ENCODE measurements at places on chromosomes 16 and 17. TPM values are rescaled to one million over a fixed set of nuclear protein-coding genes. Genes with fewer than 3 reads are reported as not detected.

DNA sequence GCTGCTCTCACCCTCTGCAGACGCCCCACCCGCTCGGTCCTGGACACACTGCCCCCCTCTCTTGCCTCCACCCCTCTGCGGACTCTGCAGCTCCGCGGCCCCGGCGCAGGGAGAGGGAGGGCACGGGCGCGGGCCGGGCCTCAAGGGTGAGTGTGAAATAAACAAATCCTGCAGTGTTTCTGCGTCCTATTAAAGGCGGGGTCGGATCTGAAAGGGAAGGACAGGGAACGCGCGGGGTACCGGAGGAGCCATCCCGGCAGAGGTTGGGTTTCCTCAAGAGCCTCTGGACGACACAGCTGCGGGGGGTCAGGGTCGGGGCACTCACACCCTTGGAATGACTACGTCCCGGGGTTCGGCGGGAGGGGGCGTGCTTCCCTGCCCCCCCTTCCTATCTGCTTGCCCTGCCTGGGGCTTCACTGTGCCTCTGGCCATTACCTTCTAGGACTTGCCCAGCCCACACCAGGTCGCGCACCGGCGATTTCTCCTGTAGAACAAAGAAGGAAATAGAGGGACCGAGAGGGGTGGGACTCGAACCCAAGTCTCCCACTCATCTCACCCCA is 466 bp upstream of the HSF4 start:
- no peak for DNase-seq

- DNase-seq: no peak
Measured at GRCh38 chr17:48068491-48068961, 20.4 kb downstream of the NFE2L1 start.

DNA sequence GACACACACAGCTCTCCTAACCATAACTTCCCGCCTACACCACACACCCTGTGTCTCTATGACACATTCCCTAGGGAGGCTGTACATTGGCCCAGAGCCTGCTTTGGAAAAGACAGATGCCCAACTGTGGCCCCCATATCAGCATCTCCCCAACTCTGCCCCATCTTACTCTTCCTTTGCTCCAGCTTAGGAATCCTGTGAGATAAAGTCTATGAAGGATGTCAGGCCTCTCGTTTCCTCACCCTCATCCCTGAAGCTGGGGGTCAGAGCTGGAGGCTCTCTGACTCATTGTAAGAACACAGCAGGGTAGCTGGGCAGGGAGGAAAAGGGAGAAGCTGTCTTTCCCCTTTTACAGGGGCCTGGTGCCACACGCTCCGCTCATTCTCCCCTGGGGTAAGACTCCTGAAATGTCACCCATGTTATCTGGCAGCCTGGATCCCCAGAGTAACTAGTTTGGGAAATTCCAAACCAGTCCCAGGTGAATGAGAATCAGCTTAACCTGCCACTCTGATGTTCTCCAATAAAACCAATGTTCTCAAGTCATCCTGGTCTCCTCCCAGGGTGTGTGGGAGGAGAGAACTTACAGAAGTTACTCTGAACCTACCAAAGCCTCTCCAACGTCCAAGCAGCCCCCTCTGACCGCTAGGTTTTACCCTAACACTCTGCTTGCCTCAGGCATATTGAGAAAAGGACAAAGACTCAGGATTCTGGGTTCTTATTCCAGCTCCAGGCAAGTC is 2.8 kb downstream of the RAPGEFL1 start:
- DNase-seq: no peak

GRCh38 chr16:51154271-51155171 is 3.5 kb upstream of the SALL1 start:
- no peak for DNase-seq

DNA sequence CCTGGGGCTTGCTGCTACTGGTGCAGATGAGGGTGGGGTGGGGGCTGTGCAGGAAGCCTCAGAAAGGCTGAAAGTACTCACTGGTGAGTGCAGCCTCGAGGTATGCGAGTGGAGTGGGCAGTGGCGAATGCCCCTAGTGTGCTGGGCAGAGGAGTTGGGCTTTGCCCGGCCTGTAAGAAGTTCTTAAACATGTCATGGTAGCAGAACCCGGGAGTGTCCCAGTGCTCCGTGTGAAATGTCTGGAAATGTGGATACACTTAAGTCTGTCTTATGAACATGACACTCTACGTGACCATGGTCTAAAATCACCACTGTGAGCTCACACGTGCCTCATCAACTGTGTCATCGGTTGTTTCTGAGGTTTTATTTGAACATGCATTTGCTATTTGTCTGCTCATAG is 1.7 kb downstream of the SMTNL2 start:
- no peak for DNase-seq

DNA sequence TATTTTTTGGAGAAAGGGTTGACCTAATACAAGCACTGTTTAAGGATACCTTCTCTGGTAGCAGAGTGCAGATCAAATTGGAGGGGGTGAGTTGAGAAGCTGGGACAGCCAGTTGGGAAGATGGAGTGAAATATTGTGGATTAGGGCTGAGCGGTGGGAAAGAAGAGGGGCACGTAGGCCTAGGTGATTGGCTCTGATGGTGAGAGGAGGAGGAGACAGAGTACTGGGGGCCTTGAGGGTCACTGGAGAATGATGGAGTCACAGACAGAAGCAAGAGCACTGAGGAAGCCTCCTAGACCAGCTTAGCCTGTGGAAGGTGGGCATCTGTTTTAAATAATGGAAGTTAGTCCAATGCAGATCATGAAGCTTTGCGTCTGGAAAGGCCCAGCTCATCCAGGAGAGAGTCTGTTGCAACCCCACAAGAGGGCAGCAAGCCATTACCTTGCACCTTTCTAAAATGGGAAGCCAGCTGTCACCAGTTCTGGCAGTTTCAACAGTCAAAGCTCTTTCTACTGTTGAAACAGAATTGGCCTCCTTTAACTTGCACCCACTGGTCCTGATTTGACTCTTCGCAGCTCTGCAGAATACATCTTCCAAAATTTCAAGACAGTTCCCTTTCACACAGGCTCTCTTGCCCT is 11.8 kb downstream of the SLC9A5 start:
- no peak for DNase-seq

GRCh38 chr17:27349540-27350021 is 55.7 kb downstream of the WSB1 start:
- no peak for DNase-seq

- DNase-seq: no peak
Measured at GRCh38 chr16:53457670-53458069, 23.4 kb downstream of the RBL2 start.

DNA sequence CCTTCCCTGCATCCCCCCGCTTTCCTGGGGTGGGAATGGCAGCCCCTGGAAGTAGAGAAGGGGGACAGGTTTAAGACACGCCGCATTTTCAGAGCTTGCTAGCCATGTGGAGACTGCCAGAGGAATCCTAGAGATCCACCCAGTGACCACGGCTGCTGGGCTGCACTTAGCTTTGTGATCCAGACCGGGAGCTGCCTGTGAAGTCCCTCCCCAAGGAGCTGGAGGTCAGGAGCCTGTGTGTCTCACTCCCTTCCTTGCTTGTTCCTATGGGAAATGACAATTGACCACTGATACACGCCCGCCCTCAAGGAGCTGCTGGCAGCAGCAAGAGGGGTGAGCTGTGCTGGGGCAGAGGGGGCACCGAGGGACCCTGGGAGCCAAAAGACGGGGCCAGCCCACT is 73.7 kb downstream of the SREBF1 start:
- DNase-seq: no peak

DNA sequence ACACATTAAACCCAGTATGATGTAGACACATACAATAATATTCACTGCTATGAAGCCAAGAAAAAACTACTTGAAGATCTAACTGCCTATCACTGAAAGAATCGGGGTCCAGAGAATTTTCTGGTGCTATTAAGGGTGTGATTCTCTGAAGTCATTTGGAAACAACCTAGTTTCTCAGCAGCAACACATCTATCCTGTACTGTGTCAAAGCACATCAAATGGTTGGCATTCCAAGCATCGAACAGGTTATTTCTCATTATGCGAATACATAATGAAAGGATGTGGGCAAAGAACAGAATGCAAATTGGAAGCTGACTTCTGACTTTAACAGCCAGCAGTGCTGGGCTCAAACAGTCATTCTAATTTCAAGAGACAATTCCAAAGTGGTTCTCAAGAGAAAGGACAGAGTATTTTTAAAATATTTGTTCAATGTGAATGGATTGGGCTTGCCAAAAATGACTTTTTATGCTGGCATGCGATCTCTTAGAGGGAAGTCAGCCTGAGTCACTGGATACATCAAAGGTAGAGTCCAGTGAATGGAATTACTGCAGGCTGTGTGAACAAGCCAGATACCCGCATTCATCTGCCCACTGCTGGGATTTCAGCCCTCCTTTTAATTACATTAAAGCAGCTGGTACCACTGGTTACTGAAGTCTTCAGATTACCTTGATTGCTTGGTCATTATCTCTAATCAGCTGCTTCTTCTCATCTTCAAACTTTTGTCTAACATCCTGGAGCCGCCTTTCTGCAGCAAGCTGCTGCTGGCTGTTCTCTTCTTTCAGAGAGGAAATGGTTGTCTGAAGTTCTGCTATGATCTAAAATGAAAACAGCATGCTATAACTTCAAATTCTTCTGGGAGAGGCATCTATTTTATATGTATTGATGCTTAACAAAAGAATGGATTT is 181.2 kb upstream of the AXIN2 start:
- no peak for DNase-seq

DNA sequence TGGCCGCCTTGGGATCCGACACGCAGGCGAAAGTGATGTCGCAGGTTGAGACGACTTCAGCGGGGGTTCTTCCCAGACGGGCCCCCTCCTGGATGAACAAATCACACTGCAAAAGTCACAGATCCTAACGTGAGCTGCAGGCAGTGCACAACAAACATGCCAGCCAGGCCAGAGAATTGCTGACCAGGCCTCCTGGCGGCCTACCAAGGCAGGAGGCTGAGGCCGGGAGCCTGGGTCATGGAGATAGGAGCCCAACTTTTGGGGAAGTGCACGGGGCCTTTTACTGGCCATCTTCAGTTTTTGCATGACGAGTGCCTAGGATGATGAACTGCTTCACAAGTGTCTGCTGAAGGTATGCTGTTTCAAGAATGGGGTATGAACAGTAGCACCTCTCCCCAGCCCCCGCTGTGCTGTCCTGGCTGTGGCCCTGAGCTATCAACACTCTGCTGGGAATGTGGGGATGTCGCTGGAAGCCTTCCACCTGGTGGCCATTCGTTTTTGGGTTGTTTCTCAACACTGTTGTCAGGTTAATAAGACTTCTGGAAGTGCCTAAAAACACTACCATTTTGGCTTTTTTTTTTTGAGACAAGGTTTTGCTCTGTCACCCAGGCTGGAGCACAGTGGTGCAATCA is 12.2 kb upstream of the ROGDI start:
- no peak for DNase-seq

GRCh38 chr17:47199627-47200324 is 9.4 kb upstream of the MYL4 start:
- DNase-seq: no peak

DNA sequence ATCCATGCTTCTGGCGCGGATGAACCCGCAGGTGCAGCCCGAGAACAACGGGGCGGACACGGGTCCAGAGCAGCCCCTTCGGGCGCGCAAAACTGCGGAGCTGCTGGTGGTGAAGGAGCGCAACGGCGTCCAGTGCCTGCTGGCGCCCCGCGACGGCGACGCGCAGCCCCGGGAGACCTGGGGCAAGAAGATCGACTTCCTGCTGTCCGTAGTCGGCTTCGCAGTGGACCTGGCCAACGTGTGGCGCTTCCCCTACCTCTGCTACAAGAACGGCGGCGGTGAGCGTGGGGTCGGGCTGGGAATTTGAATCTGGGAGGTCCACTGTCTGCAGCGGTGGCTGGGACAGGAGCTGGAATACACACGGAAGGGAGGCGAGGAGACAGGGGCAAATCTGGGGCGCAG is 904 bp downstream of the SLC6A2 start:
- no peak for DNase-seq

DNA sequence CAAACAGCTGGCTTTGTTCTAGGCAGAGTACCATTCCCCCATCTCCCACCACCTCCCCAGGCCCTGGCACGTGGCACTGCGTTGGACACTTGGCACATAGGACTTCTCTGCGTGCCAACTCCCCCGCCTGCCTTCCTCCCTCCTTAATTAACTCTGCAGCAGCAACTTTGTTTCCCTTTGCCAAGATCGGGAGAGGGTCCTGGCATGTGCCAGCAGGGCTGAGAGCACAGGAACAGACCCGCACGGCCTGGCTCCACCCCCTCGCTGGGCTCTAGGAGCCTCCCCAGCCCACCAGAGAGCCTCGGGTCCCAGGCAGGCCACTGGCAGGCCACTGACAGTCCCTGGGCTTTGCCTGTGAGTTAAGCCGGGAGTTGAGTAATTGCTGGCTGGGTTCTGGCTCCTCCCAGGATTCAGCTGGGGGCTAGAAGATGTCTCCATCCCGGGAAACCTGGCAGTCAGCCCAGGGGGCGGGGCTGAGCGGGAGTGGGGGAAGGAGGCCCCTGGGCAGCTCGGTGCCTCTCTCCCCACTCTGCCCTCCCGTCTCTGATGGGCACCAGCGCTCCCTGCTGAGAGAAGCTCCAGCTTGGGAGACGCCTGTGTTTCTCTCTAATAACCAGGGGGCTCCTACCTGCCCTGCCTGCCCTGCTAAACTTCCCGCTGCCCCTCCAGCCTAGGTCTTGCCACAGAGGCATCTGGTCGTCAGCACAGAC is 224.0 kb upstream of the TNRC6C start:
- DNase-seq: peak; percentile 69

DNA sequence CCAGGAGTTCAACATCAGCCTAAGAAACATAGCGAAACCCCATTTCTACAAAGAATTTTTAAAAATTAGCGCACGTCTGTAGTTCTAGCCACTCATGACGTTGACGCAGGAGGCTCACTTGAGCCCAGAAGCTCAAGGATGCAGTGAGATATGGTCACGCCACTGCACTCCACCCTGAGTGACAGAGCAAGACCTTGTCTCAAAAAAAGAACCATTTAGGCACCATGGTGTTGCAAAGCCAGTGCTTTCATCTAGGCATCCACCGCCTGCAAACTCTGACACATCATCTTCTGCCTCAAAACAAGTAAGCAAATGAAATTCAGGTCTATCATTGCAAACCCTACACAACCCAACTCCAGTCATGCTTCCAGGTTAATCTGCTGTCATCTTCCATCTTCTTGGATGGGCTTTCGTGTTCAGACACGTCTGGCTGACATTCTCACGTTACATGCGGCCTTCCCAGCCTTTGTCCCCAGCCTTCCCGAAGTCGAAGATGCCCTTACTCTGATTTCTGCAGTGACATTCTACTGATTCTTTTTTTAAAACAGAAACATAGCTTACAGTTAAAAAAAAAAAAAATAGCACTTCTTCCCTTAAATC is 8.9 kb downstream of the ANKRD11 start:
- no peak for DNase-seq

DNA sequence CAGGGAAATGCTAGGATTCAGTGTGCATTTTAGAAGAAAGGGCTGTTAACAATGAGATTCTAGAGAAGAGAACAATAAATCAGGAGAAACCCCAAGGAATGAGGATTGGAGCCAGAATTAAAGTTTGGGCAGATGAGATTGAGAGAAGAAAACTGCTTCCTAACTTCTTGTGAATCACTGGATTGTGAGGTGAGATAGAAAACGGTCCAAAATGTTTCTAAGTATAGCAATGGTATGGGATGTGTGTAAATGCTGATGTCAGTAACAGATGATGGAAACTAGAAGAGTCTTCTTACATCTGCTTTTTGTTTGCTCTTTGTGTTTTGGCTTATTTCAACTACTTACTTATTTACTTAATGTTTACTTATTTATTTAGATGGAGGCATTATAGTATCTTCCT is 123.0 kb downstream of the KCNJ2 start:
- no peak for DNase-seq

GRCh38 chr16:78324649-78325285 is 225.3 kb downstream of the WWOX start:
- no peak for DNase-seq

The NKD1 gene
- 12.5 TPM for total RNA-seq

The SLC13A2 gene
- not detected for total RNA-seq

The ZNF768 gene
- total RNA-seq: 26.1 TPM

The PPP1R1B gene
- 29.7 TPM for total RNA-seq

The IRX6 gene
- total RNA-seq: 4.6 TPM

The FAM117A gene
- 11.9 TPM for total RNA-seq

The SMIM22 gene
- 28.6 TPM for total RNA-seq
